A549 (cell line): ENCODE measurements at places on chromosomes 2 and 18.
A peak's percentile ranks its signal among the peaks of the same experiment; 100 is the strongest.

DNA sequence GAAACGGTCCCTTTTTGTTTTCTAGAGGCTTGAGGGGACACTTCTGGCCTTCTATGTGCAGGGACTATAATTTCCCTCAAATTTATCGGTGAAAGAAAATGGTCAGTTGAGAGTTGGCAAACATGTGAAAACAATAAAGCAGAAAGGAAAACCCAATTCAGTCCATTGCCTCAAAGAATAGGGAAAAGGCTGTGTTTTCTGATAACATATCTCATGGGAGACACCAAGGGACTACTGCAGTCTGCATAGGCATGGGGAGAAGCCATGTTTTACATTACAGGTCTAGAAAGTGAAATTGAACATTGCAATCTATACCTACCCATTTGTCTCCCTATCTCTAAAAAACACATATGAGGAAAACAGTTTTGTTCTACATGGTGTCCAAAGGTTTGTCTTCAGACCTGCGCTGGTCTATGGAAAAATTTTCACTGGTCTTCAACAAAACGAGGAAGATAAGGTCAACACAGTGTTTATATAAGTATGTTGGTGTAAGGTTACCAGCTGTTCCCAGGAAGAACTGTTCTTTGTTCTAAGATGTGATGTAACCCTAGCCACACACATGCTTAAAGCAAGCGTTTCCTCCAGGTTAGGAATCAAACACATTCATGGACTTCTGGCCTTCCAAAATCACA, 179.7 kb downstream of the MREG start:
- peak; percentile 65 for DNase-seq

DNA sequence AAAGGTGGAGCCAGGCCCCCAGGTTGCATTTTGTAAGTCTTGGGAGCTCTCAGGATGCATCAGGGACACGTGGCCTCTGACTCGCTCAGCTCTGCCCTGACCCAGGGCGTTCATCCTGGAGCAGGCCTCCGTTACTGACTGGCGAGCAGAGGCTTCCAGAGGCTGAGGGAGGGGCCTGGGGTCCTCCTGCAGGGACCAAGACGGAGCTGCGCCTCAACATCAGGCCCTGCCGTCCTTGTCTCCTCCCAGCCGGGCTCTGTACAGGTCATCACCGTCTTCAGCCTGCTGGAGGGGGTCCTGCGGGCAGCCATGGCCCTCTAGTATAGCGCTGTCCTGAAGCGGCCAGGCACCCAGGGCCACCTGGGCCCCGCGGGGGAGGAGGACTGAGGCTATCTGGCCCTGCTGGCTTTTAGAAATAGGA, 10.2 kb upstream of the ALPP start:
- peak; percentile 29 for DNase-seq

DNA sequence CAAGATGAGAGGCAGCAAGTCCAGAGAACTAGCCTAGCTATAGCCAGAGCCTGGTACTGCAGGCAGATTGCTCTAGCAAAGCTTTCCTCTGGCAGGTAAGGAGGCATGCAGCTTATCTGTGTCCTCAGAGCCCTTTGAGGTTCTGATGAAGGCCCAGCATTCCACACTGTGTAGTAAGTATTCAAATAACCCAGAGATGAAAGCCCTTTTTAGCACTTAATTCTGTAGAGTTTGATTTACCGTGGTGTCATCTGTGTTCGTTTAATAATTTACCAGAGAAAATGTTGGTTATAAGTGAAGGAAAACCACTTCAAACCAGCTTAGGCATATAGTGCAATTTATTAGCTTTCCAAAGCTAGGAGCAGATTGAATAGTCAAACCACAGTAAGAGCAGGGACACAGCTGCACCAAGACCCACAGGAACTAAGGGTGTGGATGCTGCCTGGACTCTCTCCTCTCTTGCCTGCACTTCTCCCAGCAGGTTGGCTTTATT, 226.6 kb downstream of the BABAM2 start:
- DNase-seq = no peak

DNA sequence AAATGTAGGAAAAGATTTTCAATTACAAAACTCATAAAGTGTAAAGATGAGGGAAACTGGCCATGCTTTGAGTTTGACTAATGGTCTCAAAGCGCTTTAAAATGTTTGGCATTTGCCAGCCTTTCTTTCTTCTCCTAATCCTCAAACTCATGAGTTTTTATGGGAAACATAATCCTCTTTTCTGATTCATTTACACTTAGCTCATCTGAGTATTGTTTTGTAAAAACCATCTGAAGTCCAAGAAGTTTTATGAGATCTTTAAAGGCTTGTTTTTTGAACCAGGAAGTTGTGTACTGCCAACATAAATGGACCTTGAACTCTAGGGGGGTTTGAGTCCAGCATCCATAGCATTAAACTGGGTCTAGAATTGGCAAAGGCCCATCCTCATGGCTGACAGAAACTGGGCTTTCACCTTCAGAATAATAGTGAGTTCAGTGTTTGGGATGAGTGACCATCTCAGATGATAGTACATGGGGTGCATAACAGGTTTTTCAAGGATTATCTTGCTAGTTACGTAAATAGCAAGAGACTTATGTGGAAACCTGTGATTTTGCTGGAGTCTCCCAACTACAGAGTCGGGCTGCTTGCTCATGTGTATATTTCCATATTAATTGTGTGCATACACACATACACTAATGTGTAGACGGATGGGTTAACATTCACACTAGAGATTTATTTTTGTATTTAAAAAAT, 3.8 kb upstream of the LTBP1 start:
- no peak for DNase-seq

DNA sequence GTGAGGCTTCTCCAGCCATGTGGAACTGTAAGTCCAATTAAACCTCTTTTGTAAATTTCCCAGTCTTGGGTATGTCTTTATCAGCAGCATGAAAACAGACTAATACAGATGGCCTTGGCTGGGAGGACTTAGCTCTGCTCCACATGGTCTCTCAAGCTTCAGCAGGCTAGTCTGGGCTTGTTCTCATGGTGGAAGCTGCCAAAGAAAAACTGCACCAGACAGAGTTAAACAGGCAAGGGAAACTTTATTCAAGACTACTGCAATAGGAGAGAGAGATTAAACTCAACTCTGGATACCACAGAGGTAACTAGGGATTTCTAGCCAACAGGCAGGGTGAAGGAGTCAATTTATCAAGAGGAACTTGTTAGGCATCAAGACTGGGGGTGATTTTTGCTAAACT, 142.1 kb downstream of the CABLES1 start:
- no peak for DNase-seq

GRCh38 chr2:163621445-163622004, 114.3 kb downstream of the FIGN start:
- no peak for DNase-seq

- DNase-seq = no peak
Measured at GRCh38 chr18:5891184-5891853, 4.0 kb downstream of the TMEM200C start.

GRCh38 chr2:56313500-56313921, 129.7 kb downstream of the CCDC85A start:
- DNase-seq = no peak

DNA sequence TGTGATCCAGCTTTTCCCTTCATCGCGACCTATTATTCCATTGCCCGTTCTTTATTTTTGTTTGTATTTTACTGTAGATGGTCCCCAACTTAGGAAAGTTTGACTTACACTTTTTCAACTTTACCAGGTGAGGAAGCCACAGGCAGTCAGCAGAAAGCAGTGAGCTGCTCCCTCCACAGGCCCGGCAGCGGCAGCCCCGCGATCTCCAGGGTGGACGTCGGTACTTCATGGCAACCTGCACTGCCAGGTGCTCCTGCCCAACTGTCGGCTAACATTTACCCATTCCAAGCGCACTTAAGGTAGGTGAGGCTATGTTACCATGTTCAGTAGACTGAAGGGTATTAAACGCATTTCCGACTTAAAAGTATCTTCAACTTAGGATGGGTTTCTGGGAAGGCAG, 12.8 kb downstream of the ZNF516 start:
- no peak for DNase-seq

- DNase-seq = no peak
Measured at GRCh38 chr2:43391201-43391877, 164.9 kb upstream of the ZFP36L2 start.

- no peak for DNase-seq
Measured at GRCh38 chr2:7194950-7195349, 277.7 kb downstream of the RNF144A start.

GRCh38 chr2:121710470-121711170, 26.1 kb downstream of the NIFK start:
- no peak for DNase-seq

GRCh38 chr2:139964721-139965440, 1184.7 kb upstream of the NXPH2 start:
- DNase-seq = no peak

DNA sequence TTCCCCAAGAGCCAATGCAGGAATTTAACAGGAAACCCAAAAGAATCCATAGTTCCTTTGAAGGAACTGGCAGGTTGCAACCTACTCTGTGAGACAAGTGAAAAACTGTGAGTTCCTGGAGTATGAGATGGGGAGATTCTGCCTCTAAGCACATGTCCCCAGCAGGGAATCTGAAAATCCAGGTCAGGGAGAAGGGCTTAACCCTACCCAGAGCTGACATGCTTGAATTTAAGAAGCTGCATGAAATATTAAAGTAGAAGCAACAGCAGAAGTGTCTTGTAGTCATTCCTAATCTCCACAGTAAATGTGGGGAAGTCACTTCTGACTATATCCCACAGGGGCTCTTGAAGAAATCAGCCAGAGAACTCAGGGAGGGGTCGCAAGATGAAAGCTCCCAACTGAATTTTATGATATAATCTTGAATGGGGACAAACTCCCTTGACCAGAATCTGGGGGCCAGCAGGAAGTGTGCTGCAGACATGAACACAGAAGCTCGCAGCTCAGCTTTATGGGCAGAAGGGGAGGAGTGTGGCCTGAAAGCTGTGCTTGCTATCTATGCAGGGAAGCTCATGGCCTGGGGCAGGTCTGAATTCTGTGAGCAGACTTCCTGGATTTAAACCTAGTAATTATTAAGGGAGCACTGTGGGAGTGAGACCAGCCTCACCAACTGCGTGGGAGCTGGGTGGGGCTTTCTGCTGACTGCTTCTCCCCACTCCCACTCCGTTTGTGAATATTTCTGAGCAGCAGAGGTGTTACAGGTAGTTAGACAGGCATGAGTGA, 184.1 kb upstream of the KYNU start:
- no peak for DNase-seq

DNA sequence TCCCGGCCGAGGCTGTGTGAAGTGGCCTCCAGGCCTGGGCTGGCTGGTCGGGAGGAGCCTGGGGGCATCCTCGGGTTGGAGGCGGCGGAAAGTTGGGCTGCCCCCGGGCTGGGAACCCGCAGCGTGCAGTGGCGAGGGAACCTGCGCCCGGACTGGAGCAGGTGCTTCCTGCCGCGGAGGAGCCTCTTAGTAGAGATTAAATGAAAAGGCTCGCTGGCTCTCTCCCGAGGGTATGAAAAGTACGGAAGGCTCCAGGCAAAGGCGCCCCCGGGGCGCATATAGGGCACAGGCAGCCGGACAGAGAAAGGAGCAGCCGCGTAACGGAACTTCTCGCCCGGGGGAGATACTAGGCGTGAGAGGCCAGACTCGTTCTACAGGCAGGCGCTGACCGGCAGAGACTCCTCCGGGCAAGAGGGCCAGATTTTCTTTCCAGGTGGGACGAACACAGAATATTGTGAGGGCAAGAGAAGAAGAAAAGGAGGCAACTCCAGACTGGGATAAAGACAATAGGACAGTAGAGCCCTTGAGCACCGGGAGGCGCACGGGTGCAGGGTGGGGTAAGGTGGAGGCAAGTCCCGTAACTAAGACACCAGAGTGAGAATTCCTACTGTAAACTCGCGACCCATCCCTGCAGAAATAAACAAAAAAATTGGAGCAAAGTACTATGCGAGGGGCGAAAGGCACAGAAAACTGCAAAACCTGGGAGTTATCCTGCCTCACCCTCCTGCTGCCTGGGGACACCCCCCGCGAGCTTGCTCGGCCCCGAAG, 816 bp downstream of the CDH2 start:
- peak; percentile 45 for DNase-seq

DNA sequence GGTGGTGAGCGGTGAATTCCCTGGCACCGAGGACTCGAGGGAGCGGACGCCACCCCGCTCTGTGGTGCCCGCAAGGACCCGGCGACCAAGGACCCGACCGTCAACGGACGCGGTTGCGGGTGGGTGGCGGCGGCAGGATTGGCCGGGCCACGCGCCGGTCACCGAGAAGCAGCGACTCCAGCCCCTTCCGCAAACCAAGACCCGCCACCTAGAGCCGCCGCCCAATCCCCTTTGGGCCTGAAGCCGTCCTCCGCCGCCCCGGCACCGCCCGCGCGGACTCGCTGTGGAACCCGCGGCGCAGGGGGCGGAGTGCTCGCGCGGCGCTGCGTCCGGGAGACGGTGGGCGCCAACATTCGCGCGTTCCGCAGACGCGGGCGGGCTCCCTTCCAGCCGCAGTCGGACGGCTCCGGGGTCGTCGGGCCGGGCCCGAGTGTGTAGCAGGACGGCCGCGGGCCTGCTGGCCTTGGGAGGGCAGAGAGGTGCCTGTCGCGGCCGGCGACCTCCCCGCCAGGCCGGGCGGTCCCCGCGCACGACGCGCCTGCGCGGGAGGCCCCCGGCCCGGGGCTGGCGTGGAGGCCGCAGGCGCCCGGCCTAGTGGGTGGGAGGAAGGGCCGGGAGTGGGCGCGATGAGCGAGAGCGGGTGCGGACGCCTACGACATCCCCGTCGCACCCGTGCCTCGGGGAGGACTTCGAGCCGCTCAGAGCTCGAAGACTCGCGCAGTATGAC, at the start of the genes FAM228B and PFN4:
TSS of gene FAM228B (plus strand) at position 275 of the 727 bp plus-strand sequence. CDS start 893 bp downstream, outside the sequence.
TSS of gene PFN4 (minus strand) at position 140 of the 727 bp plus-strand sequence. CDS start 799 bp downstream, outside the sequence.
- peak; percentile 91 for DNase-seq

DNA sequence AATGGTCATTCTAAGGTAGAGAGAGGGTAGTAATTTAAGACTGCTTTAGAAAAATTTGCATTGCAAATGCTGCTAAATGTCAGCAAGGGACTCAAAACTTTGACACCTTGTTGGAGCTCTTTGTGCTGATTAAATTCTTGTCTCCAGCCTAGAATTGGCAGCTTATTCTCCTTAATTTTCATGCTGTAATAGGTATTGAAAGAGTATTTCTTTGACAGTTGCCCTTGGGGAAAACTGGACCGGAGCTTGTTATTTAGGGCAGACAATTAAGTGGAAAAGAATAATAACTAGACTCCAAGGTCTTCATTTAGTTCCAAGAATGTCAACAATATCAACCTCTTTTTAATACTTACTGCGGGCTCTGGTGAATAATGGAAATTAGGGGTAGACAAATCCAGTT, 264.0 kb downstream of the TPGS2 start:
- DNase-seq = no peak

GRCh38 chr2:117856415-117857210, 42.1 kb downstream of the DDX18 start:
- peak; percentile 46 for DNase-seq

- DNase-seq = no peak
Measured at GRCh38 chr2:58035352-58035751, 11.3 kb upstream of the VRK2 start.
